ENCODE measurements at places on chromosomes 5 and 9.

GRCh38 chr5:75040973-75041372 lies 11.4 kb downstream of the GCNT4 start:
- no peak for DNase-seq

GRCh38 chr5:79536193-79536906 lies 22.4 kb upstream of the HOMER1 start:
- no peak for DNase-seq

DNA sequence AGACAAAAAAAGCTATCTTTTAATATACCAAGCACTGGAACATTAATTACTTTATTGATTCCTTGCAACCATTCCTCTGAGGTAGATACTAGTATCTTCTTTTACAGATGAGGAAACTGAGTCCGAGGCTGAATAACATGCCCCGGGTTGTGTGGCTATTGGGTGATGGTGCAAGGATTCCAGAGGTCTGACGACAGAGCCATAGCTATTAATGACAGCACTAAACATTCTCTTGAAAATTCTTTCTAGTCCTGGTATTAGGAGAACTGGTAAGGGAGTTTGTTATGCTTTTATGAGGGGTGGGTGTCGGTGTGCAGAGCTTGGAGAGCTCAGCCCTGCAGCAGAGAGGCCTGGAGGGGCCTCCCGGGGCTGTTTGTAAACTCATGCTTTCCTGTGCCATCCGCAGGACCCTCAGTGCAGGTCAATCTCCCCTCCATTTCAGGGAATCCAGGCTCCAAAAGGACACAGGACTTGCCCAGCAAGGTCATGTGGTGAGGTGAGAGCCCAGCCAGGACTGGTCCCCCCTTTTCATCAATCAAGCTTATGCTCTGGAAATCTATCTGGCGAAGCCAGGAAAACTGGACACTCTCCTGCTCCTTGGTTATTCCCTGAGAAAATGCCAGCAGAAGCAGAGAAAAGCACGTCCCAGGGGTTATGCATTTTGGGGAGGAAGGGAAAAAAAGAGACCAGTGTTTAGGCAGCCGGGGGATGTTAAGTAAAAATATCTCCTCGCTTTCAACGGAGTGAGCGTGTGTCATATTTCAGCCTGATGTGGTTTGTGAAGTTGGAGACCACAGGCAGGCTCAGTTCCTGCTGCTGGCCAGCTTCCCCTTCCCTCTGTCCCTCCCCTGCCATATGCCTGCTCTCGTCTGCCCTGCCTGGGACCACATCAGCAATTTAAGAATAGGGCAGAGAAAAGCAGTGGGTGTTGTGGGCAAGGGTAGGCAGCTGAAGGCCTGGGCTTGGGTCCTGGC lies 3.7 kb downstream of the GSN start:
- no peak for DNase-seq

DNA sequence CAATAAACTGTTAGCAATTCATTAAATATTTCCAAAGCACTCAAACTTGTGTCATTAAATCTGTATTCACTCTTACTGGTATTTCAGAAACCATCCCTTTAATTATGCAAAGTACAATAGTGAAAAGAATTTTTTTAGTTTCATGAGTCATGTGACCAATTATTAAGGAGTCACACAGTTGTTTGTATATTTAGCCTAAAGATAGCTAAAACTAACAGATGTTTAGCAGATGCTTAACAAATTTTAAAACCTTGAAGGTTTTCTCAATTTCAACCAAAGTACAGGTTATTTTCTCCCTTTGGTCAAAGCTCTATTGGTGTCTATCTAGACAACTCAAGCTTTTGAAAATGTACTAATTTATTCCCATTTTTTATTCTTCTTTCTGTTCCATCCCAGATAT lies 44.1 kb downstream of the PJA2 start:
- no peak for DNase-seq

DNA sequence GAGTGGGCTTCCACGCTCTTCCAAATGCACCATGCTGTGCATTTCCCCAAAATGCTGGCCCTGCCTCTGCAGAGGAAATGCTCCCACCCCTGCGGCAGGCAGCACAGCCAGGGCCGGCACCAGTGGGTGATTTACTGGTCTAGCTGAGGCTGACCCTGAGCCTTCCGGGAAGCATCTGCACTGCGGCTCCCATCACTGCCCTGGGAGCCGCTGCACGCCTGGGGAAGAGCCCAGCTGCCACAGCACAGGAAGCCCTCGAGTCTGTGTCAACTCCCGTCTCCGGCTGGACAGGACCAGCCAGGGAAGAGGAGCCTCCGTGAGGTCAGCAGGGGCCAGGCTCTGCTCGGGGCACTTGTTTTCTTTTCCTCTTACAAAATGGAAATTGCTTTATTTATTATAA lies 25.1 kb upstream of the EEIG1 start:
- DNase-seq: no peak

Data from activated CD8-positive, alpha-beta memory T cell treated with anti-CD3 and anti-CD28 coated beads for 1 hour (primary cell).